ENCODE measurements at places on chromosomes 6 and 20.

DNA sequence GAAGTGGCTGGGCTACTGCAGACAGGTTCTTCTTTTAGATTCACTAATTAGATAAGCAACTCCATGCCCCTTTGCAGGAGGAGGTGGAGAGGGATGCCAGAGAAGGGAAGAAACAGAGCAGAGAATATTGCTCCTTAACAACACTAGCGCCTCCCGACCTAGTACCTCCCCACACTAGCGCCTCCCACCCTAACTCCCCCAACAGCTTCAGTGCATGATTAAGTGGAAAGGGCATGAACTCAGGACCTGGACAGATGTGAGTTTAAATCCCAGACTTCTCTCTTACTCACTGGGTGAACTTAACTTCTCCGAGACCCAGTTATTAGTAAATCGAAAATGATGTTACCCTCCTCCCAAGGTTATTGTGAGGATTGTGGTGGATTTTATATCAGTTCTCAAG, 25.7 kb downstream of the STX11 start:
- DNase-seq = no peak

GRCh38 chr6:89500611-89501010, 67.7 kb downstream of the ANKRD6 start:
- DNase-seq = no peak

DNA sequence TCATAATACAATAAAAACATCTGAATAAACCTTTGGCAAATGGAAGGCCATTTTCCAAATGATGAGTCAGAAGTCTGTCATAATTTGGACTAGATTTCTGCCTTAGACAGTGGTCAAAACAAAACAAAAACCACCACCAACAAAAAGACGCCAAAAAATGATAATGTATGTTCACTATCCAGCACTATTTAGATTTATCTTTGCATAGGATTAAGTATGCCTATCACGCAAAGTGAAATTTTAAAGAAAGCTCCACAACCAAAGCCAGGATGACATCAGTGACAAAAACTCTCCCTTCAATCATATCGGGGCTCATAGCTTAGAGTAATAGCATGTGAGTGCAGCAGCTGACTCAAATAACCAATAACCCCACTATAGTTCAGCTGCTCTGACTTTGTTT, 201.9 kb downstream of the MOXD1 start:
- DNase-seq = no peak

DNA sequence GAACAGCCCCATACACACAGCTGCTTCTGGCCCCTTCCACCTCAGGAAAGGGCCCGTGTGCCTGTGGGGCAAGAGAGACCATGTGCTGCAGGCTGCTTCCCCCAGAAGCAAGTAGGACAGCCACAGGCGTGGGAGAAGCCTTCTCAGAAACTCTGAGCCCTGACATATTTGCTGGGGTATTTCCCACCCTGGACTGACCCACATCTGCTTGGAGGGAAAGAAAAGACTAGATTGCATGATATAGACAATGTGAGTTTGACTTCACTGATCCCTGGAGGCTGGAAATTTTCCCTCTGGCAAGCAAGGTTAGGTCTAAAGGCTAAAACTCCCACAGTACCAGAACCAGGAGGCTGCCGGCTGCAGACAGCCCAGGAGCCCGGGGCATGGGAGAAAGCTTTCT, 213.3 kb upstream of the SSTR4 start:
- DNase-seq = no peak

GRCh38 chr6:12536416-12536815, 180.2 kb upstream of the PHACTR1 start:
- DNase-seq = no peak

DNA sequence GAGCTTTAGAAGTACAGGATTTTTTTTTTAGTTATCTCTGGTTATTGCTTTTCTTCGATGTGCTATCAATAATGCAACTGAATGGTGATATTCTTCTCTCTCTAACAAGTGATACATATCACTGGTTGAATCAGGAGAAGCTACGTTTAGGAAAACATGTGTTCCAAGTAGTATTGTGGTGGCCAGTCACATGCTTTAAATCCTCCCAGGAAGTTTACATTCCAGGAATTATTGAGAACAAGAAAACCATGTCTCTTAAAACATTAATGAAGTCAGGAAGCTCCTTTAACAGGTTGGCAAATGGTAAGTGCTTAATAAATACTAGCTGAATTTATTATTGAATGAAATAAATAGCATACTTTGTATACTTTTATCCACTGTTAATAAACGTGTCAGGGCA, 371.1 kb downstream of the BCKDHB start:
- DNase-seq = no peak

DNA sequence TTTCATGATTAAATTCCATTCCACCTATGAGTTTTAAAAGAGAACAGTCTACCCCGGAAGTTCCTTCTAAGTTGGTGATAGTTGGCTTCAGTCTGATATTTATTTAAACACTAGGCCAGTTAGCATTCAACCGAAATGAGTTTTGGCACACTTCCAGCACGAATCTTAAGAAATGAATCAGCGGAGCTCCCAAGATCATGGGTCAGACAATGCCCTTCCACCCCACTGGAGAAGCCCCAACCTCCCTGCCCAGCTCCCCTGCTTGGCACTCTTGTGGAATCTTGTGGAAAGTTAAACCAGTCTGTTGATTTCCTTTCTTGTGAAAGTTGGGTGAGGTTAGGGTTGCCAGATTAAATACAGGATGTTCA, 64.3 kb downstream of the MKKS start:
- DNase-seq = no peak

- DNase-seq = no peak
Observed at GRCh38 chr6:158780988-158781691, 38.0 kb downstream of the EZR start.

DNA sequence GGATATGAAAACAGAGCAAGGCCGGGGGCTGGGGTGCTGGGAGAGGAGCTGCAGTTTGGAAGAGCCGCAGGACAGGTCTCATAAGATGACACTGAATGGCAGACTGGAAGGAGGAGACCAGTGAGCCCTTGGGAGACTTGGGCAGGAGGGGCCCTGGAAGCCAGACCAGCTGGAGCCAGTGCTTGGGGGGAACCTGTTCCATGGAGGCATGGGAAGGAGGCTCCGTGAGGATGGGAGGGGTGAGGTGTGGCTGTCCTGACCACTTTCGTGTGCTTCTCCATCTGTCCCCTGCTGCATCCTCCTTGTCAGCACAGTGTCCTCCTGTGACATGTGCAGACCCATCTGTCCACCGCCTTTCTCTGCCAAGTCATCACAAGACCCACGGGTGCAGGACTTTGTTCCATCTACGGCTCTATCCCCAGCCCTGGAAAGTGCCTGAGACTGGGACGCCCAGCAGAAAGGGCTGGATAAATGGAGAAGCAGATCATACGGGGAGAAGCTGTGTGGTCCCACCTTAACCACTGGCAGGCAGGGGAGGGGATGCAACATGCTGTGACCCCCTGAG, 84.8 kb upstream of the MPC1 start:
- DNase-seq = no peak

DNA sequence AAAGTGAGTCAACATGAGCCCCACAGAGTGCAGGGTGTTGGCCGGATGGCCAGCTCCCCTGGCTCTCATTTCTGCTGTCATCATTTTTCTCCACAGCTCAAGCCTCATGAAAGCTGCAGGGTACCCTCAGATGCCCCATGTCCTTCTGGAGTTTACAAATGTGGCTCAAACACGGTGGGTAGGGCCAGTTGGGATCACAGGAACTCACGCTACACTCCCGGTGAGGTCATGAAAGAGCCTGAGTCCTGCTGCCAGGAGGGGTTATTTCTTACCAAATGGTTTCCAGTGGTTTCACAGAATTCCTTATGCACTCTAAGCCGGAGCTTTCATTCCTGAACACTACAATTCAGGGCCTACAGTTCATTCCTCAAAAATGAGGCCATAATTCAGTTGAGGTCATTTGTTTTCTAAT, 78.7 kb downstream of the TMEM170B start:
- no peak for DNase-seq

DNA sequence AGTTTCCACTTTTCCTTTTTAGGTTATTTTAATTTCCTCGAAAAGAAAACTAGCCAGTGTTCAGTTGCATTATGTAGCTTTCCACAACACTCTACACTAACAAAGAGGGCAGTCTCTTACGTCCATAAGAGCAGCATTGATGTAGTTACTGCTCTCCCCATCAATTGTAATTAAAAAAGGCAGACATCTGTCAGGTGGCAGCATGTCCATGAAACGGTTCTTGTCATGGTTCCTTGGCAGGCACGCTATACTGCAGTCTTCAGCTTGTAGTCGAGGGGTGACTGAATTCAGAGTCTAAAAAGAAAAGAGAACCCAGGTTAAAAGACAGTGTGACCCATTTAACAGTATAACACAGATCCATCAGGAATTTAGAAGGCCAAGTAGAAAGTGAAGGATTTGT, 80.1 kb upstream of the THEMIS start:
- DNase-seq = no peak

GRCh38 chr6:89372506-89372901, 20.0 kb upstream of the UBE2J1 start:
- no peak for DNase-seq

GRCh38 chr6:68636666-68637065, 1.6 kb downstream of the ADGRB3 start:
- no peak for DNase-seq

- DNase-seq = no peak
Observed at GRCh38 chr6:158610319-158610968, 34.1 kb downstream of the DYNLT1 start.

GRCh38 chr6:192313-192664, 100.0 kb upstream of the DUSP22 start:
- DNase-seq = no peak

DNA sequence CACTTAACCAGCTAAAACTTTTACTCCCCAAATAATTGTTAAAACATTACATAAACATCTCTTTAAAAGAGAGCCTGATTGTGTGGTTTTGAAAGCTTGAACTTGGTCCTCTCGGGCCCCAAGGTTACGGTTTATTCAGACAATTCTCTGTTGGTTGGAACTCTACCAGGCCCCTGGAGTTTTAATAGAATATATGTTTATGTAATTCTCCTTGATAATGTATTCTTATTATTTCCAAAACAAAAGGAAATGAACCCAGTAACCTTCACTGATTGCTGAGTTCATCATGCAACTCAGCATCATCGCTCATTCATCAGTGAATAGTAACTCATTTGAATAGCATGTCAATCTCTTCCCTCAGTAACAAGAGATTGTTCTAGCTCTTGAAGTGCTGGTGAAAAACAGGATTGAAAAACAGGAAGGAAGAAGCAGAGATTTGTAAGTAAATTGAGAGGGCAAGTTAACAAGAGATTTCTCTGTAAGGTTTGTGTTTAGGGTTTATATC, 464.5 kb upstream of the MARCKS start:
- DNase-seq = no peak

- DNase-seq = no peak
Observed at GRCh38 chr6:162416831-162417537, 310.6 kb downstream of the PRKN start.

GRCh38 chr6:15387118-15387517, 141.2 kb downstream of the JARID2 start:
- no peak for DNase-seq

DNA sequence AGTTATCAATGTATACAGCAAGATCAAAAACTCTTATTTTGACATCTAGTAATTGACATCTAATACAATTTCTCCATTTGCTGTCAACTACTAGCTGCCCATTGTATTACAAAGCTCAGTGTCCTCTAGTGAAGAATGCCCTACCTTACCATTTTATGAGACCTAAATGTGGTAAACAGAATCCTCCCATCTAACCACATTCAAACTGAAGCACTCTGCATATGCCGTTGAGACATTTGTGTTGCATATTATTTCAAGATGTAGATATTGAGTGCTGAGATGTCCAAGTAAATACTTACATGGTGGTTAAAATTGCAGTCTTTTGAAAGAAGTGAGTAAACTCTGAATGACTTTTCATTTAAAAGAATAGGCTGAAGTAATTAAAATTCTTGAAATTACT, 597 bp upstream of the GLYATL3 start:
- DNase-seq = no peak

DNA sequence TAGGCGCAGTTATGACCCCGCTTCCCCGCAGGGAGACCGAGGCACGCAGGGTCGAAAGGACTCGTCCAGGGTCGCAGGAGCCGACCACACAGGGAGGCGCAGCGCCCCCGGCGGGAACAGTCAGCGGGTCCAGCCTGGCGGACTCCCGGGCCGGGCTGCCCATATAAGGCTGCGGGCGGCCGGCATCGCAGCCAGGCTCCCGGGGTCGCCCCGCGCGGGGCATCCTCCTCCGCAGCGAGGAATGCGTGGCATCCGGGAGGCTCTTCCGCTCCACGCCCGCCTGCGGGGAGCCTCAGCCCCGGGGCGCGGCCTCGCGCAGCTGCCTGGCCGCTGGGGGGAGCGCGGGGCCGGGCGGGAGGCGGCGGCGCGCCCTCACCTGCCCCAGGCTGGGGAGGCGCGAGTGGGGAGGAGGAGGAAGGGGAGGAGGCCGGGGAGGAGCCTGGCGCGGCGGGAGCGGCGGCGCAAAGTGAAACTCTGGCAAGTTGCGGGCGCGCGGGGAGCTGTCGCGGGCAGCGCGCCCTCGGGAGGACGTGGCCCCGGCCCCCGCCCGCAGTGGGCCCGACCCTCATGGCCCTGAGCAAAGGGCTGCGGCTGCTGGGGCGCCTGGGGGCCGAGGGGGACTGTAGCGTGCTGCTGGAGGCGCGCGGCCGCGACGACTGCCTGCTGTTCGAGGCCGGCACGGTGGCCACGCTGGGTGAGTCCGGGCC, at the start of gene SYNJ2:
Gene SYNJ2, plus strand, starts transcription at position 469 of the 707 bp plus-strand sequence. Its CDS starts 99 bp downstream, at position 568.
- DNase-seq = peak; percentile 82

DNA sequence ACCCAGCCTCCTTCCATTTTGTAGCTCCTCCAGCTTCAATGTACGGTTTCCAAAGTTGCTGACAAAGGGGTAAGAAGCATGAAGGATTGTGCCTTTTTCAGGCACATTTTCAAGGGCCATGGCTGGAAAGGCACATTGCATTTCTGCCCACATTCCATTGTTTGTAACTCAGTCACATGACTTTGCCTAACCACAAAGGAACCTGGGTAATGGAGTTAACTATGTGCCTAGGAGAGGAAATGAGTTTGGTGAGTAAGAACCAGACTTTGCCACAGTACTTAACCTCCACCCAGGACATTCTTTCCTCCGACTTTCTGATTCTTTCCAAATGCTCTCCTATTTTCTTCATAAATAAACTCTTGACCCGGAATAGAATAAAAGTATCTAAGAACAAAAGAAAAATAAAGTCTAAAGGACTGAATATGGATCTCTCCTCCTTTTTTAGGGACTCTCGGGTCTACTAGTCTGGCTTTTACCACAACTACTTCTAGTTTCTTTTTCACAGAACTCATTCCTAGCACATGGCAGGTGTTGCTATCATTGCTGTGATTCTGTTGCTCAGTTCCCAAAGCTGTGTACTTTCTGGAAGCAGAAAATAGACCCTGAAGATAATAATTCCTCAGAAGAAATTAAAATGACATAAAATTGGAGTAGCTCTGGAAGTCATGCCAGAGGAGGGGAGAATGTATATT, 81.5 kb upstream of the ISM1 start:
- DNase-seq = no peak

GRCh38 chr6:87364602-87365252, 20.1 kb downstream of the C6orf163 start:
- DNase-seq = no peak

DNA sequence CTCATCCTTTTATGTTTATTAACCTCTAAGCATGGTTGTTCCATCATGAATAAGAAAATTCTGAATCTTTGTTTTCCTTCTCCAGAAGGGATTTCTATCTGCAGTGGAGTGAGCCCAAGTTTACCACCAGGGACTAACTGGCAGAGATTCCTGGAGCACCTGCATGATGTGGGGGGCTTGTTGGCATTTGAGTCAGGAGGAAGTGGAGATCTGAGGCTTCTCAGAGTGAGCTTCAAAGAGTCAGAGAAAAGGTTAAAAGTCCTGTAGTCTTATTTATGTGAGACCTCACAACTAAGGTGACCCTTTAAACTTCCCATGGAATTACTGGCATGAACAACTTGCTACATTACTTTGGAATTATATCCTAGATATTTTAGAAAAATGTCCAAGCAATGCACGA, 138.1 kb upstream of the SLC24A3 start:
- no peak for DNase-seq

All from left cardiac atrium (tissue), 4 donors.